ENCODE measurements at places on chromosomes 7 and 10.

DNA sequence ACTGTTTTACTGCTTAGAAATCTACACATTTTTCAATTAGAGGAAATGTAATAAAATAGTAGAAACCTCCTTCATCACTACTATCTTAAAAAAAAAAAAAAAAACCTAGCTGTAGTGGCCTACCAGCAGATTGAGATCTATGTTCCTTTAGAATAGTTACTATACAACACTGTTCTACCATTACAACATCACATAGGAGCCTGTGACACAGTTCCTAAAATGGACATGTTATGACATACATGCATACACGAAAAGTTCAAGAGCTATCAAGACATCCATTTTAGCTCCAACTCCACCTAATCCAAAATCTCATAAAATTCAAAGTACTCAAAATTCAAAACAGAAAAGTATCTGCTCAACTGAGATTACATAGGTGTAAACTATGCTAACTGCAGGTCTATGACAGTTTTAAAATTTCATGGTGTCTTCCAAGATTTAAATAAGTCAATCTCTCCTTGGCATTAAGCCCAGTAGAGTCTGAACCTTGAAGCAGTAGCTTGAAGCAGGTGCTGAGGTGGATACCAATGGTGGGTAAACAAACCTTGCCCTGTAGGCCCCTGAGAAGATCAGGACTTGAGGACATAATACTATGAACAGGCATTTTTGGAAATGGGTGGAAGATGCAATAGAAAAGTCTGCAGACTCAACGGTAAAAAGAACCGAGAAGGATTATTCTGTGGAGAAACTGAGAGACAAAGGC, 17.0 kb downstream of the CACUL1 start:
- DNase-seq = peak; percentile 38

DNA sequence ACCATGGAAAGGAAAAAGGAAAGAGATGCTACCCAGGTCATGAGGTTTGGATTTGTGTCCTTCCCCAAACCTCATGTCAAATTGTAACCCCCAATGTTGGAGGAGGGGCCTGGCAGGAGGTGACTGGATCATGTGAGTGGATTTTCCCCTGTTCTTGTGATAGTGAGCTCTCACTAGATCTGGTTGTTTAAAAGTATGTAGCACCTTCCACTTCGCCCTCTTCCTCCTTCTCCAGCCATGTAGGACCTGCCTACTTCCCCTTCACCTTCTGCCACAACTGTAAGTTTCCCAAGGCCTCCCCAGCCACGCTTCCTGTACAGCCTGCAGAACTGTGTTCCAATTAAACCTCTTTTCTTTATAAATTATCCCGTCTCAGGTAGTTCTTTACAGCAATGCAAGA, 113.9 kb downstream of the FAM107B start:
- DNase-seq = no peak

- peak; percentile 36 for DNase-seq
Measured at GRCh38 chr10:52221923-52222322, 92.2 kb upstream of the DKK1 start.

DNA sequence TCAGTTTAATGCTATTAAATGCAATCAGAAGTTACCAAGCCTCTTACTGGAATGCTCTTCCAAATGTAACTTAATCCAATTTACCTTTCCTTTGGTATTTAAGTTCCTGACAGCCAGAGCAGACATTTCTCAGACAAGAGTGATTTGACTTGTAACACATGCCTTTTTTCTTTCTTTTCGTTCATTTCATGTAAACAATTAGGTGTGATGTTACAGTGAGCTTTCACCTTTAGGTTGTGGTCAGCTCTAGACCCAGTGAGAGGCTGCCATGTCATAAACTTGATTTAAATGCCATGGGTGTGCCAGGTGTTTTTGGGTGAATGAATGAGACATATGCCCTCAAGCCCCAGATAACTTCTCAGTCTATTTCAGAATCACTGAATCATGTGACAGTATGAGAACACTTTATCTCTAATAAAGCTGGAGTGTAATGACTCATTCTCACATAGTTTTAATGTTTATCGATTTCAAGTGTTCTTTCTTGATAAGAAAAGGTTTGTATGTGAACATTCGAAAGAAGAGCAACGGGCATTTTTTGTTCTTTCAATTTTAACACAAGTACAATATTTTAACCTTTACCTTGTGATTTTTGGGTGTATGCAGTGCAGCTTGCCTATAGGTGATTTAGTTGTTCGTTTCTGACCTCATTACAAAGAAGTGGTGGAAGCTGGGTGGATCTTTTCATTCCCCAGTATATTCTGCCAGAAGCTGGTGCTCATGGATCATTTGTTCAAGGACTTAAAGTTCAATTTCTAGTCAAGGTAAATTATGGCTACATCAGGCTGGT, 61.5 kb downstream of the CHN2 start:
- DNase-seq = peak; percentile 65
